ENCODE measurements at places on chromosomes 4 and X. TPM values are rescaled to one million over a fixed set of nuclear protein-coding genes. Genes with fewer than 3 reads are reported as not detected.

GRCh38 chr4:84596826-84597225 lies 13.9 kb downstream of the CDS1 start:
- no peak for DNase-seq
- no peak overlapping the region for H3K4me3 ChIP-seq
- no peaks in the 10 kb centered on the region for H3K4me1 ChIP-seq
- H3K27ac ChIP-seq = no peak overlapping the region
- H3K36me3 ChIP-seq = no peaks in the 10 kb centered on the region

DNA sequence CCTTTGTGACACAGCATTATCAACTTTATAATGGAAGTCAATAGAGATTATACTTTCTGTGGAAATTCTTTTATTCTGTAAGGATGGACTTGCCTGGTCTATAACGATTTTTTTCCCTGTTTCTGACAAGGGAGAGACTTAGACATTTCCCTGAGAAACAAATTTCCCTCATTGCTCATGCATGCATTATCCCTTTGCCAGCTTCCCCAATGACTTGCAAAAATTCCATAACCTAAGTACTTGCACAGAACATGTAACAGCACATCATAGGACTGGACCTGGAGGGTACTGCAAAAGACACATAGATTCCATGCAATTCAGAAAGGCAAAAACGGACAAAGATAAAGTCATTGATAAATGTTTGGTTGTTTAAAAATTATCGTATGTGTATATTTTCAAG lies 166.7 kb downstream of the FHIP1A start:
- H3K36me3 ChIP-seq = no peaks in the 10 kb centered on the region
- no peak for DNase-seq
- no peak overlapping the region for H3K4me3 ChIP-seq
- peaks cover 4% of the 10 kb centered on the region for H3K27me3 ChIP-seq

DNA sequence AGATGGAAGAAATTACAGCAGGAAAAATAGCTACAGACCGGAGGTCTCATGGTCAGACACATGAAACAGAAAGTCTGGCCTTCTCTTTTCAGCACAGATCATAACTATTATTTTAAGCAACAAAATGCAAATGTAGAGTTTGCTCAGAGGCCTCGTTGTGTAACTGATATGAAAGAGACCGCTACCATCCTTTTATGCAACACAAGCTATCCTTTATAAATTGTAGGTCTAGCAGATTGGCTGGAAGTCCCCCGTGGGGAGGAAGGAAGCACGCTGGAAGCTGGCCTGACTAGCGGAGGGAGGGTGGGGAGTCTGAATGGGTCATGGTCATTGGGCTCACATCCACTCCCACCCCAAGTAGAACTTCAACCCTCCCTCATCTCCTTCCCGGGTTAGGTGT lies 27.7 kb downstream of the DMP1 start:
- DNase-seq = no peak
- H3K36me3 ChIP-seq = no peaks in the 10 kb centered on the region
- no peak overlapping the region for H3K27ac ChIP-seq
- H3K4me1 ChIP-seq = no peaks in the 10 kb centered on the region

DNA sequence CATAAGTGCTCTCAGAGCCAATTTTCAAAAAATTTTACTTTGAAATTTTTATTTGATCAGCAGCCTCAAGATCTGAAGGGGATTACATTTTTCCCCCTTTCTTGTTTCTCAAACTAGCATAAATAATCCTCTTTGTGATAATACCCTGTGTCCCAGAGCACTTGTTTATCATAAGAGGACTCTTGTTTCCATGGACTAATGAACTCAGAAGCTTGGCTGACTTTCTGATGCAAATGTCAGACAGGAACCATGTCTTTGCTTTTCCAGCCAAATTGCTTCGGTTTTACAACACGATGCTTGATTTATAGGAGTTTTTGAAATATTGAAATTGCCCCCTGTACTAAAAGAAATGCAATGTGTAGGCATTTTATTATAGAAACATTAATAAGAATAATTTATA lies 859.3 kb upstream of the LCORL start:
- no peak overlapping the region for H3K27ac ChIP-seq
- H3K36me3 ChIP-seq = no peaks in the 10 kb centered on the region
- DNase-seq = no peak
- H3K4me3 ChIP-seq = no peak overlapping the region
- H3K4me1 ChIP-seq = no peaks in the 10 kb centered on the region

GRCh38 chr4:186765673-186766546 lies 42.3 kb upstream of the FAT1 start:
- no peaks in the 10 kb centered on the region for H3K36me3 ChIP-seq
- peak overlapping the region; percentile 34 for H3K27ac ChIP-seq
- peaks cover 14% of the 10 kb centered on the region for H3K4me1 ChIP-seq
- no peak overlapping the region for H3K4me3 ChIP-seq
- no peaks in the 10 kb centered on the region for H3K27me3 ChIP-seq

Gene MTNR1A
- polyA plus RNA-seq = not detected

Gene ADH1A
- not detected for polyA plus RNA-seq

Gene NWD2
- not detected for polyA plus RNA-seq

Gene IL1RAPL1
- 1.4 TPM for polyA plus RNA-seq

Gene FAM47B
- polyA plus RNA-seq = not detected

Gene HADH
- 21.1 TPM for polyA plus RNA-seq

Gene DCAF4L1
- 0.03 TPM for polyA plus RNA-seq
